ENCODE measurements at places on chromosomes 5 and 9. TPM values are rescaled to one million over a fixed set of nuclear protein-coding genes. Genes with fewer than 3 reads are reported as not detected.

The ACER2 gene
- total RNA-seq = 1.9 TPM

The IRX1 gene
- not detected for total RNA-seq

The TEK gene
- 3.3 TPM for total RNA-seq

The CCL28 gene
- total RNA-seq = 4.0 TPM

The LOX gene
- total RNA-seq = 26.4 TPM

The EPB41L4B gene
- total RNA-seq = 2.4 TPM

- no peak for DNase-seq
These were observed 5.8 kb downstream of the ADAMTS19 start for GRCh38 chr5:129465776-129466344.

- DNase-seq = no peak
These were observed 23.6 kb downstream of the CNOT8 start for GRCh38 chr5:154881986-154882385.

DNA sequence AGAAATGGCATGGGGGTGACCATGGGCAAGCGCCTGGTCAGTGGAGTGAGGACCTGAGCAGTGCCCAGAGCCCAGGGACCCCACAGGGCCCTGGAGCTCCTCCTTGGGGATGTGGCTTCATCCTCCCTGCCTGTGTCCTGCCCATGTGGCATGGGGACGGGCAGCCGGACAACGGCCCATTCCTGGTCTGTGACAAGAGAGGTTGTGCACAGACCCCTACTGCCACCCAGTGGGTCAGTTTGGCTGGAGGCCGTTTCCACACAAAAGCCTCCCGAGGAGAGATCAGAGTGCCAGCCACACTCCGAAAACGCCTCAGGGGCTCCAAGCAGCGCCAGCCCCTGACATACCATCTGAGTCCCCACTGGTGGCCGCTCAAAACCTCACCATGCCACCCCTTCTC, 19.8 kb downstream of the SLC6A18 start:
- no peak for DNase-seq

- no peak for DNase-seq
These were observed 18.0 kb downstream of the TRIM7 start for GRCh38 chr5:181186986-181187499.
